OCI-LY7 (cell line): ENCODE measurements at places on chromosomes 4 and X. TPM values are rescaled to one million over a fixed set of nuclear protein-coding genes. Genes with fewer than 3 reads are reported as not detected.

- DNase-seq: no peak
Measured at GRCh38 chrX:117835034-117835433, 281.6 kb downstream of the KLHL13 start.

DNA sequence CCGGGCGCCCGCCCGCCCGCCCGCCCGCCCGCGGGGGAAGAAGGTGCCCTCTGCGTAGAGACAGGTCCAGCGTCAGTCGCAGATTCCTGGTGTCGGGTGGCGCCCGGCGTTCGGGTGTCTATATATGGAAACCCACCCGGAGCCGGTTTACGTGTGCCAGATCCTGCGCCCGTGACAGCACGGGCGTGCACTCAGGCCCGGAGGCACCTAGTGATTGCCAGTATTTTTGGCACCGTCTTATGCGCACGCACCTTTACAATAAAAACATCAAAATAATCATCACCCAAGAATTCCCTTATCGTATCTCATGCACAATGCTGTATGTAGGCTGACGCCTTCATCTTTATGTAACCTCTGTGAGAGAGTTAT, 519 bp downstream of the SLC25A4 start:
- DNase-seq: peak; percentile 56

GRCh38 chrX:129593137-129593536, 53.1 kb downstream of the OCRL start:
- no peak for DNase-seq

GRCh38 chrX:35351212-35351611, 408.6 kb downstream of the FAM47B start:
- DNase-seq: no peak

DNA sequence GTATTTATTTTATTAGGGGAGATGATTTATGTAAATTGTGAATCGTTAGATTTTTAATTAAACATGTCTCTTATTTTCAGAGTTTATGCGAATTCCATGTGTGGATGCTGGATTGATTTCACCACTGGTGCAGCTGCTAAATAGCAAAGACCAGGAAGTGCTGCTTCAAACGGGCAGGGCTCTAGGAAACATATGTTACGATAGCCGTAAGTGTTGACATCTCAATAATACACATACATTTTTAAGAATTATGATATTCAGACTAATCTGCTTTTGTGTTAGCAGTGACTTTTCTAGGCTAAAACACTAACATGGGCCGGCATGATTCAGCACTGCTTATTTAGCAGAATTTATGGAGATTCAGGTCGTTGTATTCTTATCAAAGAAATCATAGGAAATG, 91.2 kb downstream of the RAP1GDS1 start:
- DNase-seq: no peak

DNA sequence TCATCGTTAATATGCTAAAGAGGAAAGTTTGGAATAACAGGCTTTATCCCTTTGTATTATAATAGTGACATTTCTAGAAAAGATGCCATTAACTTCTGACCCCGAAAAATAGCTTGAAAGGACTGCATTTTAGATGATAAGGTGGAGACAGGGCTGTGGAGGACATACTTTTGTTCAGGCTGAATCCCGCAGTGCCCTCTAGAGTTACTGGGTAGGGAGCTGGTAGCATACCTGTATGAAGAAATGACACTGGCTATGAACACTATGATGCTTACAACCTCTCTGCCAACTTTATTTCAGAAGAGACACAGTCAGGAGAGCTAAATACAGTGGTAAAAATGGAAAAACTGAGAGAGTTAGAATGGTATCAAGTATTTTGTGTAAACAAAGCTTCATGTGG, 8.1 kb downstream of the IL1RAPL1 start:
- DNase-seq: no peak

DNA sequence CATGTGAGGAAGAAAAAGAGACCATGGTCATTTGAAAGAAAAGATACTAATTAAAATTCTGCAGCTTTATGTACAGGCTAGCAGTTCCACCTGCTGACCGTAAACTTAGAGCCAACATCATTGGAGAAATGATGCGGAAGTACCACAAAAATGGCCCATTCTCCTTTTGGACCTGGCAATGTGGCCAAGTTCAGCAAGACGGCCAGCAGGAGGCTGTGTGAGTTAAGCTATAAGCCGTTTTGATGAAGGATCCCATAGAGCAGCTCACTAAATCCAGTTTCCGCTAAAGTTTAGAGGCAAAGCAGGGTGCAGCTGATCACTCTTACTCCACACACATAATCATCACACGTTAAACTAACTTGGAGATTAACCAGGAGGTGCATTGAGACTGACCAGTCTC, 133.8 kb downstream of the LDB2 start:
- no peak for DNase-seq

GRCh38 chrX:109783701-109784079, 50.6 kb upstream of the ACSL4 start:
- no peak for DNase-seq

- DNase-seq: no peak
Measured at GRCh38 chr4:75081561-75081960, 148.6 kb downstream of the PARM1 start.

- peak; percentile 91 for DNase-seq
Measured at GRCh38 chr4:185209031-185209851, at the start of gene SNX25. Gene SNX25 (plus strand): TSS chr4:185209598. CDS start chr4:185209827, 229 bp downstream.

DNA sequence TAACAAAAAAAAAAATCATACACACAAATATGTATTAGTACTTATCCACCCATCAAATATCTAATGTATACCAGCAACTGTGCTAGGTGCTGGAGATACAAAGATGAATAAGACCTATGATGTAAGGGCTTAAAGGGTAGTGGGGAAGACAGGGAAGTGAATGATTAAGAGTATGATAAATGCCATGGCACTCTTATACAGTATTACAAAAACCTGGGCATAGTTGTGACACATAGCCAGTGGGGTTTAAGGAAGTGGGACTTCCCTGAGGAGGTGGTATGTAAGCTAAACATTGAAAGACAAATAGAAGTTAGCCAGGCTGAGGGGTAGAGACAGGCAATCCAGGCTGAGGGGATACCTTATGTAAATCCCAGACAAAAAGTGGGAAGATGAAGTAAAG, 23.5 kb downstream of the CHM start:
- no peak for DNase-seq

GRCh38 chr4:99927566-99927965, 18.9 kb downstream of the DNAJB14 start:
- no peak for DNase-seq

DNA sequence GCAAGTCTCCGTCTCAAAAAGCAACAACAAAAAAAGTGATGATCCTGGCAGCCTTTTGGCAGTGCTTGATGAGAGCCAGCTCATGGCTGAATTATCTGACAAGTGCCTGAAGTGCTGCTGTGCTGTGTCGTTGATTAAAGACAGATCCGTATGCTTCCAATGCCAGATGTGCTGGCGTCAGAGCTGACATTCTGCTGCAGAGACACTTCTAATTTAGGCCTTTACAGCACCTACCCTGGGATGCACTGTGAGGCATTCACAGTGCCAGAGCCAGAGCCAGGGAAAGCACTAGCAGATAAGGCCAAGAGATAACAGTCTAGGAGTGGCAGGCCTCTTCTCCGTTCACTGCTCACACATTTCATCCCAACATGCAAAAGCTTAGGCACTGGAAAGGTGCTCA, 995.5 kb downstream of the RAB28 start:
- DNase-seq: no peak

DNA sequence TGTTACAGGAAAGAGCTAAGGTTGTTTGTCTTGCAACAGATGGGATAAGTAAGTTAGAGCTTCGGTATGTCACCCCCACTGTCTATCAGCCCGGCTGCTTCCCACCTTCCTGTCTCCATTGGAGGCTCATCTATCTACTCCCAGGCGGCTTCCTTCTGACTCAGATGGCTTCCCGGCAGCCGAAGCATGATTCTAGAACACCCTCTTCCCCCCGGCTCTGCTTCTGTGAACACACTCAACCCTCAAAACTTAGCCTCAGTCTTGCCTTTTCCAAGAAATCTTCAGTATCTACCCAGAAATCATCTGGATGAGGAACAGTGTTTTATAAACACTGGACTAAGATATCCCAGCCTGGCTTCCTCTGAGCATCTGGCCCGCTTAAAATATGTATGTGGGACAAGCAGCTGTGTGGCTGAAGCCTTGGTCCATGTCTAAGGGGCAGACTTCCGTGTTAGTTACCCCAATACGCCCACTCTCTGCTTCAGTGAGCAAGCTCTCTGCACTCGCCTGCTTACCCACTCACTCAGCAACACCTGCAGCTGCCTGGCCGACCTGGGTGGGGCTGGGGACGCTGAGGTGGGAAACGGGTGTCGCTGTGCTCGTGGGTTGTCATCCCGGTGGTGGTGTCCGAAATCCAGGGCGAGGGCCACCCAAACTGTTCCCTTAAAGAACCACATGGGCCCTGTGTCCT, 12.0 kb upstream of the SLC2A9 start:
- DNase-seq: no peak

EDNRA gene
- total RNA-seq: not detected in 2 replicates

CT45A1 gene
- total RNA-seq: not detected in 2 replicates
